ENCODE measurements at places on chromosomes 3 and 15. TPM values are rescaled to one million over a fixed set of nuclear protein-coding genes. Genes with fewer than 3 reads are reported as not detected.

GRCh38 chr3:196287090-196287439 is 461 bp downstream of the PCYT1A start:
- no peak for ATAC-seq

GRCh38 chr3:124895756-124896155 is 8.6 kb upstream of the ITGB5 start:
- ATAC-seq: no peak

- ATAC-seq: no peak
These were observed 28.0 kb upstream of the GLCE start for GRCh38 chr15:69132430-69132829.

DNA sequence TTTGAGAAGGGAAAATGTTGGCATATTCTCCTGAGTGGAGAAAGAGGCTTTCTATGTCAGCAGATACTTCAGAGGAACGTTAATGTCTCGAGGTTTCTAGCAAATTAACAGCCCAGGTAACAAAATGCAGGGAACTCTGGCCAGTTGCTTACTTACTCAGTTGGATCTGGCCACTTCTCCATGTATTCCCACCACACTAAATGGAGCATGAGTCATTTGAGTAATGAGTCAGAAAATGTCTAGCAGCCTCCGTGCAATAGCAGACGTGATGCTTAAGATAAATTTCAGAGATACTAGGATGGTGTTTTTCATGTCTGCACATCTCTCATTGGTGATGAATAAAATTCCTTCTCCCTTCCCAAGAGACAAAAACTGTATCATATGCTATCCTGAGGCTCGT is 671.5 kb downstream of the FHIT start:
- peak; percentile 92 for ATAC-seq

DNA sequence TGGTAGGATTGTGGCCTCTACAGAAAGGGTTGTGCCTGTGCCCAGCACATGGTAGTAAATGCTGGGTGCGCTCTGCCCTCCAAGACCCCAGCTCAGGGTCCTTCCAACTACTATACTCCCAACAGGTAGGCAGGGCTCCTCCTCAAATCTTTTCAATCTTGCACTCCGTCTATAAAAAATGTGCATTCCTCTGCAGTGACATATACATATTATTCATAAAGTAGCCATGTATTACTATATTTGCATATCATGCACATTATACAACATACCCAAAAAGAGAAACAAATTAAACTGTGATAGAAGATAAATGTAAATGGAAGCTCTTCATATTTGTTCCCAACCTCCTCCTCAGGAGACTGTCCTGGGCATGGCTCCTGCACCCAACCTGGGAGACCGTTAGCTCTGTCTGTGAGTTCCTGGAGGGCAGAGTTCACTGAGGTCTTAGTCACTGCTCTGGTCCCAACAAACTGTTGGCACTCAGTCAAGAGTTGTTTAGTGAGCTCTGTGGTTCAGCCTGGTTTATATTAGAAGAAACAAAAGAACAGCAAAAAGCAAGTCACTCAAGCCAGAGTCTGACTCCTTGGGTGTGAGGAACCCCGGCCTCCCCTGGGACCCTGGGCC is 47.7 kb upstream of the GRIP2 start:
- peak; percentile 77 for ATAC-seq

- ATAC-seq: no peak
These were observed 470.4 kb upstream of the ROBO1 start for GRCh38 chr3:80238152-80238551.

The GOLGA6B gene
- total RNA-seq: 0.59 TPM

The ANKRD34C gene
- total RNA-seq: not detected

Data from motor neuron (in vitro differentiated cells).